ENCODE measurements at places on chromosomes 12 and 14.

- no peak for DNase-seq
Observed at GRCh38 chr12:128507470-128507869, 240.5 kb downstream of the TMEM132C start.

GRCh38 chr14:87899228-87899627, 93.8 kb downstream of the GALC start:
- no peak for DNase-seq

DNA sequence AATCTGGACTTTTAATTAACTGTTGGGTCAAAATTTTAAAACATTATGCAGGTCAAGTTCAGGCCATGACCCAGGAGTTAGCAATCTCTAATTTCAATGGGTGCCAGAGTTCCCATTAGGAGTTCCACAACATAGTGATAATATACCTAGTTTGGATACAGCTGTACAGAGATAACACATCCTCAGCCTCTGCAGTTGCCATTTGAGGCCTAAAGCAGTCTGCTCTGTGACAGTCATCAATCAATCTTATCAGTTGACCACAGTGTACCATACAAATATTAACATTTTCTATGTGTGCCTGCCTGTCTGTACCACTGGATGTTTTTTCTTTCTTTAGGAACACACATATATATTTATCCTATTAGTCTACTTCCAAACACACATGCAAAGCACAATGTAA, 54.0 kb upstream of the BBS10 start:
- no peak for DNase-seq

GRCh38 chr14:32203928-32204357, 874 bp upstream of the RNU6-8 start:
- peak; percentile 65 for DNase-seq

- DNase-seq = no peak
Observed at GRCh38 chr14:95070748-95071435, 86.4 kb downstream of the DICER1 start.

DNA sequence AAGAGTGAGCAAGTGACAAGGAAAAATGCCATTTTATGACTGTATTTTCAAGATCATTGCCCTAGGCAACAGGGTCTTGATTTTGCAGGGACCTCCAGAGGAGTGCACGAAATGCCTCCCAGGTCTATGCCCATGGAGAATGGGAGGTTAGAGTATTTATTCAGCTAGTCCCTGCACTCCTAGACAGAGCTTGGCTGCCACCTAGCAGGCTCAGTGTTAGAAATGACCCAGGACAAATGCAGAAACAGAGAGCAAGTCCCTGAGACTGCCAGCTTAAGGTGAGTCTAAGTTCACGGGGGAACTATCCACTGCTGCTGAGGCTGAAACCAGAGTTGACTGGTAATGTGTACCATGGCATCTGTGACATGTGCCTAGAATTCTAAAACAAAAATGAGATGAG, 506.4 kb downstream of the MED13L start:
- DNase-seq = peak; percentile 61

DNA sequence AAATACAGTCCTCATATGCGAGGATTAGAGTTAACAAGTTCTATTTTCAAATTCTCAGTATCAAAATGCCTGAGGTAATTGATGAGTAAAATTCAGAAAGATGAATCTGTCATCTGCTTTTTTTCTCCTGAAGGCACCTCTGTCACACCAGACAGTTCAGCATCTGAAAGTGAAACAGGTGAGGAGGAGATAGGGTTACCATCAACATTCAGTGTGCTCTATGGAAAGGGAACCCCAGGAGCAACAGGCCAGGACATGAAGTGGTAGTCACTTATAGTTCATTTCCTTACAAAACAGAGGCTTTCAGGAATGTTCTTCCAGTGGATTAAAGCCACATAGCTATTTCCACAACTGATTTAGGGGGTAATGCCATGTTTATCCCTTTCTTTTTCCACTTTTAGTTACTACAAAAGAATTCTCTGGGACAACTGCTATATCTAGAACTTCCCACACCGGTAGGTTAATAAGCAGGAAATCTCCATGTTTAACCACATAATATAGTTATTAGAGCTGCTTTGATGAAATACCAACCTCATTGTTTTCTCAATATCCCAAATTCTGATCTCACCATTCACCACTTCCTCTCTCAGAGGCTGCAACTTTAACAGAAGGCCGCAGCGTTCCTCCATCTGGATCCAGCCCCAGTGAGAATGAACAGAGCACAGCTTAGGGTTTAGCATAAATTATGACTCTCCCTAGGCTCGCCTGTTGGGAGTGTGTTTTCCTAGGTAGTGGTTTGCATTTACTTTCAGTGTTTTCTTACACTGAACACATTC, 177.0 kb upstream of the CNTN1 start:
- DNase-seq = no peak

- peak; percentile 43 for DNase-seq
Observed at GRCh38 chr12:43318021-43318420, 234.0 kb downstream of the ADAMTS20 start.

DNA sequence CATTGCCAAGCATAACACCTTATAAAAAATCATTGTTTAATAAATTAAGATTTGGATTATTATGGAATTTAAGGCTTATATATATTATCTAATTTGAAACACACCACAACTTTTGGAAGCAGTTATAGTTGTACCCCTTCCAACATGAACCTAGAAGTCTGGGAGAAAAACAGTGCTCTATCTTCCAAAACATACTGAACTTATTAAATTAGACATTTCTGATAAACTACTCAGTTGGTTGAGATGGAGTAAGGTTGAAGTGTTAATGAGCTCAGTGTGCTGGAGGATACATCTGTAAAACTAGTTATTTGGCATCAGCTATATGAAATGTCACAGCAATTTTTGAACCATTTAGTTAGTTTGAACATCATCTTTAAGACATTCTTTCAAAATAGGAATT, 227.4 kb downstream of the ALX1 start:
- no peak for DNase-seq

DNA sequence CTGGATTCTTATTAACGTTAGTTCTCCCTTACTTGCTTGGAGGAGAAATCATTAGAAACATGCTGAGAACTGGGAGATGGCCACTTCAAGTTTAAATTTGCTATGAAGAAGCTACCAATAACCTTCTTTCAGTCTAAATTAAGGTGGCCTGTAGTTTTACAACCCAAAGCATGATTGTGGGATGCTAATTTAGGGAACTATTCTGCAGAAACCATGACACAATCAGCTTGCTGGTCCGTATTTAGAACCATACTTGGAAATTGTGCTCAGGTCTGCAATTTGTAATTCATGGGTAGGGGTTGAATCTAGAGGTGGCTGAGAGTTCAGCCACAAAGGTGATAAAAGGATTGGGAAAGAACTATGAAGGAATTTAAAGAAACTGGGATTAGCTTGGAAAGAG, 405.7 kb downstream of the RAD51B start:
- DNase-seq = no peak

- DNase-seq = peak; percentile 82
Observed at GRCh38 chr12:74415633-74416032, 122.0 kb upstream of the ATXN7L3B start.

GRCh38 chr12:7096006-7096932, 4.0 kb upstream of the C1R start:
- DNase-seq = peak; percentile 55

GRCh38 chr14:51004801-51005526, 60.7 kb upstream of the PYGL start:
- DNase-seq = peak; percentile 81

DNA sequence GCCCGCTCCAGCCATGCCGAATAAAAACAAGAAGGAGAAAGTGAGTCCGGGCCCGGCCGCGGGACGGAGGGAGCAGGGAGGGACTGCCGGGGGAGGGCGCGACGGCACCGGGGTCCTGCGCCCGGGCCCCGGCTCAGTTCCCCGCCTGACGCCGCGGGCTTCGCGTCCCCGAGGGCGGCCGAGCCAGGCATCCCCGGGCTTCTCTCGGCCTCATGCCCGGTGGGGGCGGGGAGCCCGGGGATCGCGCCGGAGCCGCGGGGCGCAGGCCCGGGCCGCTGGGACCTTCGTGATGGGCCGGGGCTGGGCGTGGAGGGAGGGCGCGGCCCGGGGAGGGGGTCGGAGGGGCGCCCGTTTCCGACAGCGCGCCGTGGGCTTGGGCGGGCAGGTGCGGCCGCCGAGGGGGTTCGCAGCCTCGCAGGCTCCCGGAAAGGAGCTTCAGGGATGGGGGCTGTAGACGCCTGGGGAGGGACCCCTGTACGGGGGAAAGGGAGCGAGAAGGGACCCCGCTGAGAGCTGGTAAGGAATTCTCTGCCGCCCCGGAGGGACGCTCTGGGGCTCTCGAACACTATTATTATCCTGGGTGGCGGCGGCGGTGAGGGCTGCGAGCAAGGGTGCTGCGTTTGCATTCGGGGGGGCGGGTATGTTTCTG, 496 bp downstream of the PPP2R5C start:
- DNase-seq = peak; percentile 64

DNA sequence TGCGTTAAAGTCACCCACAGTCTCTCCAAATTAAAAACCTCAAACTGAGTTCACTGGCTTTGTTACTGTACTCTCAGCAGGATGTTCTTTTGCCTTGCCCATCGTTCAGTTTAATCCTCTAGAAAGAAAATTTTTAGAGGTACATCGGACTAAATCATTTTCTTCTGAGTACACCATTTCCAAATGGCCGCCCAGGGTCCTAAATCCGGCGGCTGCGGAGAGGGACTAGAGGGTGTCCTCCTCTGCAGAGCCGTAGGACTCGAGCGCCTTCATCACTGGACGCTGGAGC, 1.4 kb downstream of the LIN7A start:
- DNase-seq = no peak

- no peak for DNase-seq
Observed at GRCh38 chr12:40158592-40159111, 52.8 kb upstream of the SLC2A13 start.

- no peak for DNase-seq
Observed at GRCh38 chr12:124057691-124058090, 84.7 kb downstream of the ZNF664 start.

- peak; percentile 29 for DNase-seq
Observed at GRCh38 chr12:122395319-122395718, 27.1 kb downstream of the CLIP1 start.

DNA sequence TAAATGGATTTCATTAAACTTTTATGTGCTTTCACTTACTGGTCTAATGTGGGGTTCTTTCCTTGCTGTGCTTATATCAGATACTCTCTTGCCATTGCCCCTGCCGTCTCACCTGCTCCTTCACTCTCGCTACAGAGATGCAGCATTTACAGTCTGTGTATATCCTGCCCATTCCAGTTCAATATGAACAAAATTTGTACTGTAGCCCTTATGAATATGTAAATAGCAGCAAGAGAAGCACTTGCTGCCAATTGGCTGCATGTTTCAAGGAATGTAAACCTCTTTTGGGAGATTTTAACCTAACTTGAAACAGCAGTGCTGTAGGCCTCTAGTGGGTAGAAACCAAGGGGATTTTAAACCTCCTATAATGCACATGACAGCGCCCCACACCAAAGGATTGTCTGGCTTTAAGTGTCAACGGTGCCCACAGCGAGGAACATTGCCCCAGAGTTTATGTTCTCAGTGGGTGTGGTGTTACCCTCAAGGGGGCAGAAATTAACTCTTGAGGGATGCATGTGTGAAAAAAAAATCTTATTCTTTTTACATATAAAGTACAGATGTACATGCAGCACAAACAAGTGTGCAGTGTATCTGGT, 19.1 kb downstream of the PCNX1 start:
- DNase-seq = no peak

- no peak for DNase-seq
Observed at GRCh38 chr14:93975791-93976476, 436 bp downstream of the ASB2 start.

DNA sequence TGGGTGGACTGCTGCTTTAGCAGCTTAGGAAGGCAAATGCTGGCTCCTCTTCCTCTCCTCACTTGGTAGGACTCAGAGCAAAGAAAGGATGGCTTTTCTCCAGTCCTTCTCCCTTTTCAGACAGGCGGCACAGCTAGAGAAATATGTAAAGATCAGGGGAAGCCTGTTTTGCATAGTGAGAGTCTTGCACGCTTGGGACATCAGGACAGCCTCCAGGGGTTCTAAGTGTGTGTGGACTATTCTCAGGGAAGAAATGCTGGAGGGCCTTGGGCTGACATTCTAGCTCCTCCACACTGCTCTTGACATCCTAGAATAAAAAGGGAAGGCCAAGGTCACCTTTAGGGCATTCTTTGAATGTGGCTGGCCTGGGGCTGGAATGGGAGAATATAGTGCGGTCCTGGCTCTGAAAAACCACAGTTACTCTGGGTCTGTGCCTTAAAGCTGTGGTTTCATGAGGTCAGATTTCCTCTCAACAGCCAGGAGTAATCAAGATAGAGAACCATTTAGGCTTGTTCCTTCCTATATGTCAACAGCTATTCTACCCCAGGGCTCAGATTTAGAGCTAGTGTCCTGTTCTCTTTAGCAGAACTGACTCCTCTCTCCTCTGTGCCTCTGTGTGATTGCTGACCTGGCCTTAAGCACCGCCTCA, 24.3 kb downstream of the CMA1 start:
- no peak for DNase-seq

GRCh38 chr14:22882529-22883172, 371 bp upstream of the REM2 start:
- peak; percentile 82 for DNase-seq

DNA sequence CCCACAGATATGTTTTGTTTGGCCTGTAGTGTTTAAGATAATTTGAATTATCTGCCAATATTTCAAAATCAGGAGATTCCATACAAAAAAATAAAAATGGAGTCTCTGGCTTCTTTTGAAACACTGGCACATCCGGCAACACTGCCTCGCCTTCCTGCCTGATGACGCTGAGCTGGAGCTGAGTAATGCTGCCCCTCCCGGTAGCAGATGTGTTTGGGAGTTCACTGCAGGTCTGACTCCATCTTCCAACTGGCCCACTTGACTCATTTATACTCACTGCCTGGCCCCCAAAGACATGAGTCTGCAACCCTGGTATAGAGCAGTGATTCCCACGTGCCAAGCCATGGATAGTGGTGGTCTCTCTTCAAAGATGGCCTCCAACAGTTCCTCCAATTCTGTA, 7.4 kb downstream of the CIT start:
- peak; percentile 61 for DNase-seq

DNA sequence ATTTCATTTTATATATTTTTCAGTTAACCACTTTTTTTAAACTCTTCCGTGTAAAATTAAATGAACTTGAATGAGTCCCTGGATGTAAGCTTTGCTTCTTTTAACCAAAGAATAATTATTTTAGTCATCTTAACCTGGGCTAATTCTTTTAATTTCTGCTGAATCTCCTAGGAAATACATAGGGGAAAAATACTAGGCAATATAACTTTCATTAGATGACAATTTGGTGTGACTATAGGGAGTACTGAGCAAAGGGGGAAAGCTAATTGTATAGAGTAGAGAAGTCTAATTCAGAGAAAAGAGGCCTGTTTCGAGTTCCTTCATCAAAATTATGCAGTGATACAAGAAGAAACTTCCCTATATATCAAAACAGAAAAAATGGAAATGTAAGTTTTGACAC, 388.1 kb downstream of the NOVA1 start:
- DNase-seq = no peak

GRCh38 chr14:86505808-86506207, 975.9 kb downstream of the FLRT2 start:
- no peak for DNase-seq
